ENCODE measurements at places on chromosomes 11 and 22. TPM values are rescaled to one million over a fixed set of nuclear protein-coding genes. Genes with fewer than 3 reads are reported as not detected.
A peak's percentile ranks its signal among the peaks of the same experiment; 100 is the strongest.

DNA sequence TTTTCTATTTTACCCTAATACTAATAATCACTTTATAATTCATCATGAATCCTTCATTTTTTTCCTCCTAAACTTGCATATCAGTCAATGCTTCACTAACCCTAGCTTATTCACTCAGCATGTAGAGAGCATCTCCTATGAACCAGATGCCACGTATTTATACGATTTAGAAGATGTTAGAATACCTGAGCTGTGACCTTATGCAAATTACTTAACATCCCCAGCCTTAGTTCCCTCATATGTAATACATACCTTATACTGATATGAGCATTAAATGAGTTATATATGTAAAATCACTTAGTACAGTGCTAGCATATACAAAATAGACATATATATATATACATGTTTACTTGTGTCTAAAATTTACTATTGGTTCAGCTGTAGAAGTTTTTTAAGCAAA, 9.0 kb downstream of the FAM76B start:
- H3K36me3 ChIP-seq, result peaks cover 3% of the 10 kb centered on the region
- H3K27ac ChIP-seq, result no peak overlapping the region
- no peak overlapping the region for H3K4me3 ChIP-seq
- H3K27me3 ChIP-seq, result no peaks in the 10 kb centered on the region
- peaks cover 26% of the 10 kb centered on the region for H3K4me1 ChIP-seq

DNA sequence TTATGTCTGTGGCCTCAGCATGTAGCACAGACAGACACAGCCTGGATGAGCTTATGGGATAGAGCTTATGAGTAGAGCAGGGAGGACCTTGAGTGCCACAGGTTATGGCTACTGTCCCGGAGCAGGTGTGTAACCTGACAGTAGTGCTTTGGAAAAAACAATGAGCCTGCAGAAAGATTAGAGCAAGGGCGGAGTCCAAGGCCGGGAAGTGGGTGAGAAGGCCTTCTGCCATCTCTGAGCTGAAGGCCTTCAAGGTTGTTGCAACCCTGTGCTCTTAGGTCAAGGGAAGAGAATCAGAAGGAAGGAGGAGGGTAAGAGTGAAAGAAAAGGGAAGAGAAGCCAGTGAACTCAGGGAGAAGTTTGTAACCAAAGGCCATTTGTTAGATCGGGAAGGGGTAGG, 3.9 kb upstream of the TAGLN start:
- no peaks in the 10 kb centered on the region for H3K27me3 ChIP-seq
- no peaks in the 10 kb centered on the region for H3K36me3 ChIP-seq
- H3K4me1 ChIP-seq, result peaks cover 10% of the 10 kb centered on the region
- H3K27ac ChIP-seq, result peak overlapping the region; percentile 79

DNA sequence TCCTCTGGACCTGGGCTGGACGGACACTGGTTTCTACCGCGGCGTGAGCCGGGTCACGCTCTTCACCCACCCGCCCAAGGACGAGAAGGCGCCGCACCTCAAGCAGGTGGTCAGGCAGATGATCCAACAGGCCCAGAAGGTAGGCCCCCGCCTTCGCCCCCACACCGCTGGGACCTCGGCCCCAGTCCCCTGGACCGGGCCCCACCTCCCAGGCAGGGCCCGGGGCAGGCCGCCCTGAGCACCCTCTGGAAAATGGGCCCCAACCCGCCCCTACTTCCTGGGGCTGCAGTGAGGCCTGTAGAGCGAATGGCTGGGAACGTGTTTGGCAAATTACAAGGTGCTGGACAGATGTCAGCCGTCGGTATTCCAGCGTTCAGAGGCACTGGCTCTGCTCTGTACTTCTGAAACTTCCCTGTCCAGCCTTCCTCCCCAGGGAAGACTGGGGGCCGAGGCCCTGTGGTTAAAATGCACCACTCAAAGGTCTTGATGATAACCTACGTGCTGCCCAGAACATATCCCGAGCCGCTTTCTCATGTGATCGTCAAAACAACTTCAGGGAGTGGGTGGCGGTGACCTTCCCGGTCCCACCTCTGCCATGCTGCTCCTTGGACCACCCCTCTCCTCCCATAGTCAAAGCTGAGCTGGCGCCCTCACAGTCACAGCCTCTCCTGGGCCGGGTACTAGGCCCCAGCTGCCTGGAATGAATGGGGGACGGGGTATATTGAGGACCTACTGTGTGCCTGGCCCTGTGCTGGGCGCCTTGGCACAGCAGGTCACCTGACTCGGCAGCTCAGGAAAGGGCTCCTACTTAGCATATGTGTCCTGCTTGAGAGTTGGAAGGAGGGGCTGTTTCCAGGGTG, 869 bp downstream of the FAM83F start:
- no peak for DNase-seq
- peaks cover 52% of the 10 kb centered on the region for H3K27me3 ChIP-seq
- no peaks in the 10 kb centered on the region for H3K36me3 ChIP-seq
- H3K4me3 ChIP-seq, result peak overlapping the region; percentile 36

- H3K27me3 ChIP-seq, result peaks cover 6% of the 10 kb centered on the region
- H3K4me3 ChIP-seq, result no peak overlapping the region
- no peak for DNase-seq
These were observed 123.4 kb upstream of the SEZ6L start for GRCh38 chr22:26045860-26046259.

DNA sequence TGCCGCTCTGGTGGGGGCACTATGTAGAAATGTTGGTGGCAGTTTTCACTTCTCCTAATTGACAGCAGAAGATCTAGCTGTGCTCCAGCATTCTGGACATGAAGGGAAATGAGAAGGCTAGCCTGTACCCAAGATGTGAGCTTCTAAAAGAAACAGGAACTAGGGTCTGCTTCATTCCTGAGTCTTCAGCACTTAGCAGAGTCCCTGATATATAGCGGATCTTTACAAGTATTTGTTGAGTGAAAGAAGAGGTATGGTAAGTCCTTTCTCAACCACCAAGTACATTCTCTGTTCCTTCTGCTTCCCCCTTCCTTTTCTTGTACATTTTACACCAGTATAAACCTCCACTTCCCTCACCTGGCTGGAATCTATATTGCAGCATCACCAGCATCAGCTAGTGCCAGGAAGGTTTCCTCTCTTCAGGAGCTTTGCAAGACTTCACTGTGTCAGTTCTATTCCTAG, 408.3 kb upstream of the CADM1 start:
- no peaks in the 10 kb centered on the region for H3K27me3 ChIP-seq
- H3K36me3 ChIP-seq, result no peaks in the 10 kb centered on the region
- H3K4me3 ChIP-seq, result no peak overlapping the region
- no peak overlapping the region for H3K27ac ChIP-seq

DNA sequence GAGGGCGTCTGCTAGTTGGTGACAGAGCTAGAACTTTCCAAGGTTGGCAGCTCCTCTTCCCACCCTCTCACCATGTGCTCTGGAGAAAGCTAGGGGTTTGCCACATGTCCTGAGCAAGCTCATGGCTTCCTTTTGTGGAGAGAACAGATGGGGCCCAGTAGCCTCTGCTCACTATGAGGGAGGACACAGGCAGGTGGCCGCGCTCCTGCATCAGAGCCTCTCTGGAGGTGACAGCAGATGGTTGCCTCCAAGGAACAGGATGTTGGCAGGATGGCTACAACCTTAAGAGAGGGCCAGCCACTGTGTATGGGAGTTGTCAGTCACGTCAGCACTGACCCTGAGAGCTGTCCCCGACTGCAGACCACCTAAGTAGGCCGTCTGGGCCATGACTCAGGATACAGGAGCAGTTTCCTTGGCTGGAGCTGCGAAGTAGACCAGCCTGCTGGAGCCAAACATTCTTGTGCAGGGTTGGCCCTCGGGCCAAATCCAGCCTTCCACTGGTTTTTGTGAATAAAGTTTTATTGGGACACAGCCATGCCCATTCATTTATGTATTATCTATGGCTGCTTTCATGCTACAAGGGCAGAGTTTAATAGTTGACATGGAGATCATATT, 28.0 kb downstream of the SGSM1 start:
- H3K4me1 ChIP-seq, result peaks cover 12% of the 10 kb centered on the region
- peaks cover 7% of the 10 kb centered on the region for H3K27me3 ChIP-seq
- no peak overlapping the region for H3K27ac ChIP-seq
- peaks cover 8% of the 10 kb centered on the region for H3K36me3 ChIP-seq
- no peak for DNase-seq

DNA sequence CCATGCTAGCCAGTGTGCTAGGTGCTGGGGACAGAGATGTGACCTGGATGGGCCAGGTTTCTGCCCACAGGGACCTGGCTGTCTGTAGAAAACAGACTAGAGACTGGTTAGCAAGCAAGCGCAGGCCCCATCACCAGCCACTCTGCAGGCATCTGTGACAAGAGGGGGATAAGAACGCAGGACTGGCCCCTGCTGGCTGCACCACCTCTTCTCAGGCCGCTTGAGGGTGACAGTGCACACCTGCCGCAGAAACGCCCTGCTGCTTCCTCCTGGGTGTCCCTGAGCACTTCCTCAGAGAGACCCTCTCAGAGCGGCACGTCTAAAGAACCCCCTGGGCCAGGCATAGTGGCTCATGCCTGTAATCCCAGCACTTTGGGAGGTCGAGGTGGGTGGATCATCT, 5.9 kb upstream of the PICK1 start:
- no peaks in the 10 kb centered on the region for H3K36me3 ChIP-seq
- DNase-seq, result no peak
- no peak overlapping the region for H3K4me3 ChIP-seq

GRCh38 chr11:72475381-72475780, 41.0 kb upstream of the CLPB start:
- H3K4me1 ChIP-seq, result peaks cover 4% of the 10 kb centered on the region
- DNase-seq, result no peak
- H3K36me3 ChIP-seq, result no peaks in the 10 kb centered on the region
- no peak overlapping the region for H3K4me3 ChIP-seq
- no peak overlapping the region for H3K27ac ChIP-seq

GRCh38 chr11:81071606-81072005, 1630.8 kb upstream of the TENM4 start:
- H3K4me3 ChIP-seq, result no peak overlapping the region
- H3K27me3 ChIP-seq, result no peaks in the 10 kb centered on the region
- H3K36me3 ChIP-seq, result no peaks in the 10 kb centered on the region
- no peaks in the 10 kb centered on the region for H3K4me1 ChIP-seq
- no peak overlapping the region for H3K27ac ChIP-seq
- DNase-seq, result no peak

GRCh38 chr11:104965735-104966134, 2.6 kb downstream of the CASP4 start:
- peaks cover 42% of the 10 kb centered on the region for H3K4me1 ChIP-seq
- no peak overlapping the region for H3K27ac ChIP-seq
- no peaks in the 10 kb centered on the region for H3K27me3 ChIP-seq
- H3K4me3 ChIP-seq, result peak overlapping the region; percentile 90
- DNase-seq, result no peak

DNA sequence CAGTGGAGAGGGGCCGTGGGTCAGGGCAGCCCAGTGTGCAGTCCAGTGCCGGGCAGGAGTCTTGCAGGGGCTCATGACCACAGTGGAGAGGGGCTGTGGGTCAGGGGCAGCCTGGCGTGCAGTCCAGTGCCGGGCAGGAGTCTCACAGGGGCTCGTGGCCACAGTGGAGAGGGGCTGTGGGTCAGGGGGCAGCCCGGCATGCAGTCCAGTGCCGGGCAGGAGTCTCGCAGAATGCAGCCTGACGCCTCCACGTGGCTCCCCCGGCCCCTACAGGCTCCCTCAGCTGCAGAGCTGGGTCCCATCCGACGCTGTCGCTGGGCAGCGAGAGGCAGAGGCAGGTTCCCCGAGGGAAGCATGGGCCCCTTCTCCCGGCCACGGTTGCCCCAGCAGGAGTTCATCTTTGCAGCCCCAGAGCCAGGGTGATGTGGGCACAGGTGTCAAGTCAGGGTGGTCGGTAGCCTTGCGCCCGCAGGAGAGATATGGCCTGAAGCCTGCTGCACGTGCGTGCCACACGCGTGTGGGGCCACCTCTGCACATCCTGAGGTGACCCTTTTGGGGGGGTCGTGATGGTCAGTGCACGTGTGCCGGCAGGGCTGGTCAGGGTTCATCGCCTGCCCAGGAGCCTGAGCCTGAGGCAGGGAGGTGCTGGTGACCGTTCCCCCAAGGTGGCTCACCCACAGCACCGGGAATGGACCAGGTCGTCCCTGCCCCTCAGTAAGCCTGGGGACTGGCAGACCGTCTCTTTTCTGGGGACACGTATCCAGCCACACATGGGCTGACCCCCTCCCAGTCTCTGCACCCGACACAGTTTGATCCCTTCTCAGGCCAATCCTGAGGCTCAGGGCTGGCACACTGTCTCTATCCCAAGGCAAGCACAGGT, 2.9 kb downstream of the IFITM5 start:
- H3K36me3 ChIP-seq, result no peaks in the 10 kb centered on the region
- H3K4me3 ChIP-seq, result no peak overlapping the region
- DNase-seq, result peak; percentile 3
- H3K27ac ChIP-seq, result no peak overlapping the region
- peaks cover 11% of the 10 kb centered on the region for H3K4me1 ChIP-seq

DNA sequence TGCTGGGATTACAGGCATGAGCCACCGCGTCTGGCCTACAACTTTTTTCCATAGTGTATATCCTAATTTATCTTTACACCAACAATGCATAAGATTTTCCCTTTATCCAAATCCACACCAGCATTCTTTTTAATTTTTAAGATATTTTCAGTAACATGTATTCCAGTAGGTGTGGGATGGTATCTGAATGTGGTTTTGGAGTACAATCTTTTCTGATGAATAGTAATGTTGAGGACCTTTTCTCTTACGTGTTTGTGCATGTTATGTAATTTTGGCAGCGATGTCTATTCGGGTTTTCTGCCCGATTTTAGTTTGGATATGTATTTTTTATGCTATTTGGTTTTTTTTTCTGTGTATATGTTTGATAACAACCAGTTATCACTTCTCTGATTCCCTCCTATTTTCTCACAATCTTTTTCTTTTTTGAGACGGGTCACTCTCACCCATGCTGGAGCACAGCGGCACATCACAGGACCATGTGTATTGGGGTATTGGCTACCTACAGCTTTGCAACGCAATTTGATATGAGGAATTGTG, 114.6 kb upstream of the GRK3 start:
- H3K27ac ChIP-seq, result peak overlapping the region; percentile 94
- H3K36me3 ChIP-seq, result peaks cover 8% of the 10 kb centered on the region
- no peak for DNase-seq
- H3K4me1 ChIP-seq, result peaks cover 38% of the 10 kb centered on the region
- peak overlapping the region; percentile 98 for H3K4me3 ChIP-seq

GRCh38 chr22:23655891-23656475, 23.9 kb upstream of the DRICH1 start:
- H3K4me3 ChIP-seq, result no peak overlapping the region
- no peaks in the 10 kb centered on the region for H3K27me3 ChIP-seq
- no peak for DNase-seq

Gene CRYBB3
- total RNA-seq, result not detected

Gene TSPAN4
- total RNA-seq, result 2.1 TPM

Gene PGA4
- total RNA-seq, result not detected

Gene KRTAP5-10
- total RNA-seq, result not detected

Gene DCHS1
- total RNA-seq, result 8.0 TPM

Gene TNNI2
- total RNA-seq, result not detected

Gene USP28
- total RNA-seq, result 14.2 TPM
